Activated CD4-positive, alpha-beta T cell treated with anti-CD3 and anti-CD28 coated beads, Interleukin-2, amount 10 ng/mL, durations not matched to agents 24 days and 14 days (primary cell): ENCODE measurements at places on chromosomes 7 and 10.

DNA sequence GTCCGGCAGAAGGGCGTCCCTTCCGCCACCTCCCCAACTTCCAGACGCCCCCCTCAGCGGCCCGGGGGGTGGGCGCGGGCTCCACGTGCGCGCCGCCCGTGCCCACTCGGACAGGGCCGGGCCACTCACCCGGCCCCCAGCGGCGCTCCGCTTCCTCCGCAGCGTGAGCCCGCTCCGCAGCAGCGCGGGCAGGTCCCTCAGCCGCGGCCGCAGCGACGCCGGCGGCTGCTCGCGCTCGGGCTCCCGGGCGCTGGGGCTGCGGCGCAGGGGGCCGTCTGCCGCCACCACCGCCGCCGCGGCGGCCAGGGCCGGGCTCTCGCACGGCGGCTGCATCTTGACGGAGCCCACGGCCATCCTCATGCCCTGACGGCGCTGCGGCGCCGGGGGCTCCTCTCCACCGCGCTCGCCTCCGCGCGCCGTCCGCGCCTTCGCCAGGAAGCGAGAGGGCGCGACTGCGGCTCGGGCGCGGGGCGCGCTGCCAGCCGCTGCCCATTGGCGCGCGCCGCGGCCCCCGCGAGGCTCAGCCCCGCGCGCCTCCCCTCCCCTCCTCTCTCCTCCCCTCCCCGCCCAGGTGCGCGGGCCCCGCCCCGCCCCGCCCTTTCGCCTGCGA, at the start of gene RAPGEF5:
Gene RAPGEF5, minus strand, starts transcription at position 454 of the 610 bp plus-strand sequence. Its CDS starts 94 bp downstream, at position 360.
- DNase-seq, result no peak

GRCh38 chr10:6008497-6009142, 31.3 kb upstream of the IL15RA start:
- no peak for DNase-seq

DNA sequence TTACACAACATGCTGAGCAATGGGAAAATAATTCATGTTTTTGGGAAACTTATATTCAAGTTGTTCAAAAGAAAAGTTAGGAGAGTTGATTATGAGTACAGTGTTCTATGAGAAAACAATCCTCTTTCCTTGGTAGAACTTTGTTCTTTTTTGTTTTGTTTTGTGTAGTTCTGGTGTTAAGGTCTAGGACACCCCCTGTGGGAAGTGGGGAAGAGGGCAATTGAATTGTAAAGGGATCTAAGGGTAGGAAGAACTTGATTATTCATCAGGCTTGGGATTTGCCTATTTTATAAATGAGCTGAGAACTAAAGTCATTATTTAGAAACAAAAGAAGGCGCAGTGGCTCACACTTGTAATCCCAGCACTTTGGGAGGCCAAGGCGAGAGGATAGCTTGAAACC, 25.9 kb upstream of the CDK13 start:
- DNase-seq, result no peak

GRCh38 chr7:150787321-150788281, 12.6 kb downstream of the TMEM176B start:
- DNase-seq, result no peak

- no peak for DNase-seq
Measured at GRCh38 chr10:74892839-74893238, 66.4 kb downstream of the KAT6B start.

DNA sequence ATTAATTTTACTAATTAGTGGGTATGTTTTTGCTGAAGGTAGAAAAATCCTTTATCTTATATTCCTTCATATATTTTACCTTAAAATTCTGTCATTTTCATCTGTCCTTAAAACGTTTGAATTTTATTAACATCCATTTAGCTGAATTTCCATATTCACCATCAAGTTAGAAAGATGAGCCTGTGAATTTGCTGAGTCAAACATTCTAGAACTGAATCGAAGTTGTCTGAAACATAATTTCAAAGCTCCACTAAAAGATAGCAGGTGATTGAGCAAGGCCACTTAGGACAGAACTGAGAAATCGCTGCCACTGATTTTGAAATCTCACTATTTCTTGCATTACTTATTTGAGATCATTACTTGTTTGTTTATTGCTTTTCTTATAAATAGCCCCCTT, 17.5 kb downstream of the HGF start:
- DNase-seq, result no peak

DNA sequence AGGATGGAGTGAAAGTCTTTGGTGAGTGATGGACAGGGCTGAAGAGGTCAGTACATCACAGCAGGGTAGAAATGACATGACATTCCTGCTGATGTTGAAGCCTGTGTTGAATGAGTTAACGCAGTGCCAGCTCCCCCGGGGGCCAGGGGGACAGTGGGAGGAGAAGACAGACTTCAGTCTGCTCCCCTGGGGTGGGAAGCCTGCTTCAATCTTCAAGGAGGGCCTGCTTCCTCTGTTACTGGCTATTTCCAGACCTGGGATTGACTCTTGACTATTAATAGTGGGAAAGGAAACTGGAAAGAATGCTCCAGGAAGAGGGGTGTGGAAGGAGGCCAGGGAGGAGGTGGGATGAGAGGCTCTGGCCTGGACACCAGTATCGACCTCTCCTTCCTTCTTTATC, 27.2 kb downstream of the PODXL start:
- DNase-seq, result no peak

DNA sequence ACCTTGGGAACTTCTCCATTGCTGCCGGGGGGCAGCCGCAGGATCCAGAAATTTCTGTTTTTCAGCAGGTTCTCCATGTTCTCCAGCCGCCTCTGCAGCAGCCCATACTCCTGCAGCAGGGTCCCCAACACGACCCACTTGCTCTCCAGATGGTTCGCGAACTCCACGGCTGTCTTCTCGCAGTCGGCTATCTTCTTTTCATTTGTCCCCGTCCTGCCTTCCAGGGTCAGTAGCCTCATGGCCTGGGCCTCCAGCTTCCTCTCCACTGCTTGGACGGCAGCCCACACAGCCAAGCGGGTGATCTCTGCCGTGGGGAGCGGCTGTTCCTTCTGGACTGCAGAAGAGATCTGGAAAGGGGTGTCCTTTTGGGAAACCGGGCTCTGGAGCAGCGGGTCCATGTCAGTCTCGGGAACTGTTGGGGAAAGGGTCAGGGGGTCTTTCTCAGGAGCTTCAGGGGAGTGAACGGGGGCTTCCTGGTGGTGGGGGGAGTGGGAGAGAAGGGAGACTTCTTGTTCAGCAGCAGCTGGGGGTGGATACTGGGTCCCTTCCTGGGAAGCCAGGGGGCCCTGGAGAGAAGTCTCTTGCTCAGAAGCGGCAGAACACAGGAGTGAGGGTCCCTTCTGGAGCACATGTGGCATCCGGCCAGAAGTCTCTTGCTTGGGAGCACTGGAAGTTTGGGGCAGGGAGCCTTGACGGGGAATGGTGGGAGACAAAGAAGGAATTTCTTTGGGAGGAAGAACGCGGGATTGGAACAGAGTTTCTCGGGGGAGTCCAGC, 5.5 kb downstream of the ZNF777 start:
- DNase-seq, result no peak
